ENCODE measurements at places on chromosomes 2 and 18.
A peak's percentile ranks its signal among the peaks of the same experiment; 100 is the strongest.

DNA sequence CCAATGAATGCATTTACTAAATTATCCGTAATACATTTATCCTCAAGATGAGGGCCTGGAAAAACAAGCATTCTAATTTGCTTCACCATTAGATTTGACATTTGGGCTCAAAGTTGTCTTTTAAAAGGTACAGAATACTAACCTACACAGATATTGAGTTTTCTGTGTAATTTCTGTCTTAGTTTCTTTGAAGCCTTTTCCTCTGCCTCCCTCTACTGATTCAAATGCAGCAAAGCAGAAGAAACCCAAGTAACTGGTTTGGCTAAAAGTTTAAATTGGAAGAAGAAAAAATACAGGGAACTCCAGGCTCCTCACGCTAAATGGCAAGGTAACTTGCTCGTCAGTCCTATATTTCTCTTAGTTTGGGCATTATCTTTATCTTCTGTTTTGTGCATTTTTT lies 53.3 kb upstream of the SLC5A7 start:
- no peak for DNase-seq

GRCh38 chr18:27314996-27315395 lies 129.9 kb upstream of the CHST9 start:
- DNase-seq = no peak

- no peak for DNase-seq
Observed at GRCh38 chr2:70659551-70659950, 105.9 kb upstream of the TGFA start.

DNA sequence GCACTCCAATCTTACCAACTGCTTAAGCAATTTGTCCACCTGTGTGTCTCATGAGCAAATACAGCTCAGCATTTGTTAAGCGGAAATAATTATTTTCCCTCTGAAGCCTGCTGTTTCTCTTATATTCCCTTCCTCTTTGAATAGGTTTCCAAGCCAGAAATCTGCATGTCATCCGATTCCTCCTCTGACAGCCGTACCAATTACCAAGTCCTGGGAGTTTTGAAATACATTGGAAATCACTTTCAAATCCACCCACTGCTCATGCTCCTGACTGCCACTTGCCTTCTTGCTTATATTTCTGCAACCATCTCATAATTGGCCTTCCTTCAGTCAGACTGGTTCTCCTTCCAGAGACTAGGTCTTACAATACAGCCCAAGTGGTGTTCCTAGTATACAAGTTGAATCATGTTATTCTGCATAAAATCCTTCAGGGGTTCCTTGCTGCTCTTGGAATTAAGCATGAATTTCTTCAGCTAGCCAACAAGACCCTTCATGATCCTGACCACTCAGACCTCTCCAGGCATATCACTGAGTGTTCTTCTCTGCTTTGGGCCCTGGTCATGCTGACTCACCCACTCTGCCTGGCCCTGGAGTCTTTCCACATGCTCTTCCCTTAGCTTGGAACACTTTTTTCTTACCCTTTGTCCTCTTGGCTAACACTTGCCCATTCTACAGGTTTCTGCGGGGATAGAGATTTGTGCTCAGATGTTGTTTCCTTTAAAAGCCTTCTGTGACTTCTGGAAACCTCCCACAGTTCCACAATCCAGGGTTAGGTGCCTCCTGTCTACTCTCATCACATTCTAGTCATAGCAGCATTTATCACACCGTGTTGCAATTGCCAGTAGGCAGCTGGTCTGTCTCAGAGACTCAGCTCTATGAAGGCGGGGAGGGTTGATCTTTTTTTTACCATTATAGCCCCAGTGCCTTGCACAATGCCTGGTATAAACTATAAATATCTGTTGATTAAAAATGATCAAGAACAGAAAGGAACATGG lies 157.6 kb downstream of the ARL6IP6 start:
- no peak for DNase-seq

DNA sequence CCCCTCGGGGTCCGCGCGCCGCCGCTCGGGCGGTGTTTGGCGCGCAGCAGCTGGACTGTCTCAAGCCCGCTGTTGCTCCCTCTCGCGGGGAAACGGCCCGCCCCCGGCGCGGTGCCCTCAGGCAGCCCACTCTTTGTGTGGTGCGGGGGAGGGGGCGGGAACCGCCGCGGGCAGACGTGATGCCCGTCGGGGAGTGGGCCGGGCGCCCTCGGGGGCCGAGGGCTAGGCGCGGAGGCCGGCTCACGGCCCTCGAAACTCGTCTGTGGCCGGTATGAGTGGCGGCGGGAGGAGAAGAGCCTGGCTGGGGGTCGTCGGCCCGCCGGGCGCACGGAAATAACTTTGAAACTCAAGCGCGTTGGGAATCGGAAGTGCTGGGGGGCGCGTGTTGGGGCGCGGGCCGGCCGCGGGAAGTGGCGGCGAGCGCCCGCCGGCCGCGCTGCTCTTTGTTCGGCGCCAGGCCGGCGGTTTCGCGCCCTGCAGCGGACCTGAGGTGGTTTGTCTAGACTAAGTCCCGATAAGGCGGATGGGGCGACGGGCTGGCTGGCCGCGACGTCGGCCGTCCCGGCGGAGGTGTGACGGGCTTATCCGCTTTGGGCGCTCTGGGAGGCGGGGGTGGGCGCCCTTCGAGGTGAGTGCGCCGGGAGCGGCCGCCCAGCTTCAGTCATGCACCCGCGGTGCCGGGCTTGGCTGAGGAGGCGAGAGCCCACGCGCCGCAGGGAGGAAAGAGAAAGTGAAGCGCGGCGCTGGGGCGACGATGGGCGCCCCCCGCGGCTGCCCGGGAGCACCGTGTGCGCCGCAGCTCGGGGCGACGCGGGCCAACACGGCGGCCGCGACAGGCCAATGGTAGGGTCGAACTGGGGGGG lies 679 bp downstream of the PTMA start:
- peak; percentile 66 for DNase-seq

GRCh38 chr2:3025984-3026383 lies 351.6 kb downstream of the EIPR1 start:
- DNase-seq = no peak

DNA sequence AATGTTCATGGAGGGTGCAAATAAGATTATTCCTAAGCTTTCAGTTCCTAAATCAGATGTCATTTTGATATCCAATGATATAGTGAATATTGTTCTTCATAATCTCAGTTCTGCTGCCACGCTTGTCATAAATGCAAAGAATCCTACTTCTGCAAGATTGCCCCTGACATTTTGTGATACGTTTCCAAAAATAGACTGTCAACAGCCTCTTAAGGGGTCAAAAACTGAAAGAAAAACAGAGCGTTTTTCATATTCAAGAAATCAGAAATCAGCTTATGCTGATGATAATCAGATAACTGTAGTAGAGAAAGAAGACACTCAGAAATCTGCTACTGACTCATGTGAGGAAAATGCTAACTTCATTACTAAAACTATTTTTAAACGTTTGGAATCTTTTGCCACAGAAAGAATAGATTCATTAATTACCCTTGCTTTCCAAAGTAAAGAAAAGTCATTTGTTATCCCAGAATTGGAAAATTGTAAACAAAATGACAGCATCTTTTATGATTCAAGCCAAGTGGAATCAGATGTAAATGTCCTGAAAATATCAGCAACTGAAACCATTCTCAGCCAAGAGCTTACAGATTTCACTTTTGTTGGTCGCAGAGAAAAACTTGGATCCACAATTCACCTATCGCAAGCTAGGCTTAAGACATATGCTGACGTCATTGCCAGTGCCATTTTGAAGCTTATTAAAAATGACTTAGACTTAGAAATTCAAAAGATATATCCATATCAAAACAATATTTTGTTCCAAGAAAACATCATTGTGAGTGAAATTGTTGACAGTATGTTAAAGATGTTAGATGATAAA lies 55.1 kb downstream of the FSIP2 start:
- no peak for DNase-seq

- DNase-seq = no peak
Observed at GRCh38 chr18:31487246-31488015, 10.5 kb upstream of the DSG2 start.

DNA sequence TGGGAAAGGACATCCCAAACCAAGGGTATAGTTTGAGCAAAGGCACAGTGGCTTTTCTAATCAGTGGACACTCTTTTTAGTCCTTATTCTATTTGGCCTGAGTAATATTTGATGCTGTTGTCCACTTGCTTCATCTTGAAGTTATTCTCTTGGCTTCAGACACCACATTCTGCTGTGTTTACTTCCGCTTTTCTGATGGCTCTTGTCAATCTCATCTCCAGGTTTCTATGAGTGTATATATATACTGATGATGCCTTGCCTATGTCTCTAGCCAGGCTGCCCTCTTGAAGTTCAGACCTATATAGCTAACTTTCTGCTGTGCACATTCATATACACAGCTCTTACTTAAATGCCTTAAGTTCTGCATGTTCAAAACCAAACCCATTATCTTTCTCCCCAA lies 83.1 kb downstream of the EFEMP1 start:
- no peak for DNase-seq

- no peak for DNase-seq
Observed at GRCh38 chr18:9181275-9181674, 44.7 kb downstream of the ANKRD12 start.

- no peak for DNase-seq
Observed at GRCh38 chr2:51789918-51790317, 758.0 kb upstream of the NRXN1 start.

- no peak for DNase-seq
Observed at GRCh38 chr18:22490429-22490846, 72.7 kb upstream of the CTAGE1 start.

GRCh38 chr2:36289731-36290130 lies 65.8 kb upstream of the CRIM1 start:
- no peak for DNase-seq

DNA sequence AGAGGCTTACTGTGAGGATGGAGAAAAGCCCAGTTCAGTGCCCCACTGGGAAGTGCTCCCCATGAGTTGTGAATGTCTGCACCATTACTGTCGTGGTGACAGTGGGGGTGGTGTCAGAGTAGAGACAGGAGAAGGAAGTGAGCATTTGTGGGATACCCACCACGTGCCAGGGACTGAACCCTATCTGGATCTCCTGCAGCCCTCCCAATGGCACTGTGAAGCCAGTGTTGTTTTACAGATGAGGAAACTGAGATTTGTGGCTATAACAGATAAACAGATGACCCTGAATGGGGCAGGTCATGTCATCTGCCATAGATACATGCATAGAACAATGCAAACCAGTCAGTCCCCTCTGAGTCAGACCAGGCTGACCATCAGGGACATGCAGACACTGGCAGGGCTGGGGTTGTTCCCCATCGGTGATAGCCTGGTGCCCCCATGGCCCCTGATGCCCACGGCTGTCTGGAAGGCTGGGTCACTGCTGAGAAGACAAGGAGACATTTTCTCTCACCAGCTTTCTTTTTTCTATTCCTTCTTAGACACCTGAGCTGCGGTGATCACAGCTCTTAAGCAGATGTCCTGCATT lies 60.8 kb downstream of the EMILIN2 start:
- no peak for DNase-seq

DNA sequence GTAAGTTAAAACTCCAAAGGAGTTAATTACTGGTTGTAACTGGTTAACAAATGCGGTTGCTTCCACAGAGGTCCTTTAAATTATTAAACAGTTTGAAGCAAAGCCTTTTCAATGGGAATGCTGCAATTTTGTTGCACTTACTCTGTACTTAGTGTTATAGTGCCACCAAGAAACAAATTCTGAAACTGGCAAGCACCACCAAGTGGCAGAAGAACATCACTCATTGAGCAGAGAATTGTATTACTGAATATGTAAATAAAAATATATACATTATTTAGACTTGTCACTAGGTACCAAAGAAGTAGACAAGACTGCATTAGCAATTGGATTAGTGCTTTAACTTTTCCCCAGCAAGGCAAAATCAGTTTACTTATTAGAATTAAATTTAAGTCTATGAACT lies 2.6 kb upstream of the TMEFF2 start:
- DNase-seq = no peak
